Large intestine (tissue), 12 donors: ENCODE measurements at places on chromosomes 7 and 10.

GRCh38 chr10:67783606-67784294, 54.2 kb downstream of the DNAJC12 start:
- H3K36me3 ChIP-seq: no peaks in the 10 kb centered on the region
- no peak for DNase-seq
- no peak overlapping the region for H3K27ac ChIP-seq
- H3K4me1 ChIP-seq: peaks cover 9% of the 10 kb centered on the region
- H3K4me3 ChIP-seq: no peak overlapping the region

GRCh38 chr10:84373000-84373399, 44.6 kb downstream of the CCSER2 start:
- H3K27ac ChIP-seq: no peak overlapping the region
- H3K36me3 ChIP-seq: peaks cover 12% of the 10 kb centered on the region
- no peak for DNase-seq
- no peak overlapping the region for H3K4me3 ChIP-seq
- H3K27me3 ChIP-seq: no peaks in the 10 kb centered on the region

DNA sequence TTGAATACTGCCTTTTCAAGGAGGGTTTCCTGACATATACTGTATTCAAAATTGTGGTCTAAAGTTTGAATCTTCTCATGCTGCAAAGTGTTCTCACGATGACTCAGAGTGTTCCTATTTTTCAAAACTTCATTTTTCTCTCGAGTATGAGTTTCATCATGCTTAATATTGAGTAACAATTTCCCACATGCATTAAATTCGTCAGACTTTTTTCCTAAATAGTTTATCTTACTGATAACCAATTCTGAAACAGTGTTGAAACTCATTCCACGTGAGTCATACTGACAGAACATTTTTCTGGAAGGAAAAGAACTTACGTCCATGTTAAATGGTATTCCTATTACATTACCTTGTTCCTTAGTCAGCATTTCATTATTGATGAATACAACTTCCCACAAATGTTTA, 44.1 kb downstream of the ZNF33B start:
- no peak overlapping the region for H3K4me3 ChIP-seq
- DNase-seq: no peak
- no peaks in the 10 kb centered on the region for H3K4me1 ChIP-seq
- no peak overlapping the region for H3K27ac ChIP-seq
- H3K36me3 ChIP-seq: peaks cover 46% of the 10 kb centered on the region

GRCh38 chr7:150855046-150855445, 2.7 kb downstream of the AOC1 start:
- H3K36me3 ChIP-seq: peaks cover 25% of the 10 kb centered on the region
- no peak for DNase-seq
- no peaks in the 10 kb centered on the region for H3K27me3 ChIP-seq
- H3K4me3 ChIP-seq: no peak overlapping the region

DNA sequence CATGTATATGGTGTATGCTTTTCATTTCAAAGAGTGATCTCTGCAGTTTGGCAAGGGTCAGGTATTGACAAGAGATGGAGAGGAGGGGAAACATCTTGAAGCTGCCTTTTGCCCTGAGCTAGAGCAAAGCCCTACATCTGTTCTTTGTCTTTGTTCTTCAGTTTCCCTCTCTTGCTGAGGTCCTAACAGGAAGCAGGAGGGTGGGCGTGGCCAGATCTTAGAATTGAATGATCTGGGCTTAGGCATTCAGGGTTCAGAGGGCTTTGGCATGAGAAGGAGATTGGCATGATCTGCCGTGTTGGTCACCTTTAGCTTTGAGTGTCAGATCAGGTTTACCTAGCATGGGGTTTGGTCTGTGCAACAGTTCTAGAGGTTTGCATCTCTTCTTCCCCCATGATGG, 41.3 kb downstream of the LRMDA start:
- no peak overlapping the region for H3K27ac ChIP-seq
- H3K4me3 ChIP-seq: no peak overlapping the region
- no peaks in the 10 kb centered on the region for H3K27me3 ChIP-seq
- peaks cover 15% of the 10 kb centered on the region for H3K4me1 ChIP-seq

DNA sequence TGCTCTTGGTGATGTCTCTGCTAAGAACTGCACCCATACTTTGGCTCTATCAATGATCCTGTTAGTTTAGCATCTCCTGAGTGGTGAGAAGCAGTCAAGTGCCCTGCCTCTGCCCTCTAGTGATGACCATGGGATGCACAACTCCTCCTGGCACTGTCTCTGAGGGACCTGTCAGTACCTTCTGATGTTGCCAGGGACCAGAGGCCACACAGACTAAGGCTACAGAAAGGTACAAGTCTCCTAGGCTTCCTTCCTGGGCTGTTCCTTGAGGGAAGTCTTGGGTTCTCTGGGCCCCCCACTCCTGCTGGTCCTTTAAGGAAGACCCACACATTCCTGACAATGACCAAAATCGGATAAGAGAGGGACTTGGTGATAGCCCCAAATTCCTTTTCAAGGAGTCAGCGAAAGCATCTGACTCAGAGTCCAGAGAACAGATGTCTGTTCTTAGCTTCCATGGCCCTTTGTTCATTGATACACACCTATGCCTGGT, 15.3 kb downstream of the NKX2-3 start:
- no peaks in the 10 kb centered on the region for H3K4me1 ChIP-seq
- no peaks in the 10 kb centered on the region for H3K36me3 ChIP-seq
- DNase-seq: no peak
- H3K27ac ChIP-seq: no peak overlapping the region

GRCh38 chr7:156309016-156309620, 331.5 kb upstream of the RNF32 start:
- H3K27me3 ChIP-seq: no peaks in the 10 kb centered on the region
- no peak for DNase-seq
- H3K4me3 ChIP-seq: no peak overlapping the region
- no peak overlapping the region for H3K27ac ChIP-seq
- H3K4me1 ChIP-seq: no peaks in the 10 kb centered on the region
